Fibroblast of gingiva (primary cell): ENCODE measurements at places on chromosomes 16 and 17.

DNA sequence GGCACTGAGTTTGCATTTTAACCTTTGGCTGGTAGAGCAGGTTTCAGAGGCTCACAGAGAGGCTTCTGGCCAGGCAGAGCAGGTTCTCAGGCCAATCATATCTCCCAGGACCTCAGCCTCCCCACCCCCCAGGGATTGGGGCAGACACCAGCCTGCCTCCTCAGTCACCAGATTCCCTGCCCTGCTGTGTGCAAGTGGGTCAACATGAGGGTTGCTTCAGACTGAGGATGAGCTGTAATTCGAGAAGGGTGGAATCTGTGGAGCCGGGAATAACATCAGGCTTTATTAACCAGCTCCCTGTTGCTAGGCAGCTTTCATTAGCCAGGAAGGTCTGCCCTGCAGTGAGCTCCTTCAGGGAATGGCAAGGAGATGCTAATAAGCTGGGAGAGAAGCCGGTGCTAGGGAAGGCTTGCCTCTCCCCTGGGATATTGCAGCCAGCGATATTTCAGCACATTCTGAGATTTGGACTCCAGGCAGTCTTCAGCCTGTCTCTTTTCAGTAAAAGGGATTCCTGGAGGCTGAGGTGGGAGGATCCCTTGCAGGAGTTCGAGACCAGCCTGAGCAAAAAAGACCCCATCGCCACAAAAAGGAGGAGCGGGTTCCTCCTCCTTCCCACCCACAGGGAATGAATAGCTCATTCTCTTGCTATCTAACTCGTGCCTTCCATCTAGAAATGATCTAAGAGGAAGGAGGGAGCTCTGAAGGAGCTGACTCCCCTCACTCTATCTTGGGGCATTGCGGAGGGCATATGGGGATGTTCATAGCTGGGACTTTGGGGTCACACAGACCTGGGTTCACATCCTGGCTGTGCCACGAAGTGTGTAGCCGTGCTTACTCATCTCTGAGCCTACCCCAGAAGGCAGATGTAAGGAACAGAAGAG lies 10.7 kb downstream of the SGSM2 start:
- DNase-seq = peak; percentile 89

GRCh38 chr16:20846030-20846429 lies 39.7 kb downstream of the REXO5 start:
- DNase-seq = no peak

DNA sequence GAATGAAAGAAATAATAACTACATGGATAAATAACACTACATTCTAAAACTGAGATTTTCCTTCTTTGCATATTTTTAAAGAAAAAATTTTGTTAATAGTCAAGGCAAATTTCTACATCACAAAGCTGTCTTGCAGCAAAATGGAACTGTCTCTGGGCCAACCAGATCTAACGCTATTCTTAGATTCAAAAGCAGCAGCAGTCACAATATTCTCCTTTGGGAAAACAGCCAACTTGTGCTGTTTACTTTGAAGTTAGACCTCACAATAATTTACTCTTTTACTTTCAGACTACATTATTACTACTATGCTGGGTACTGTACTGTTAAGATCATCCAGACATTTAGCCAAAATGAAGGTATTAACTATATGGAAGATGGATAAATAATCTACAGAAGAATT lies 189.1 kb downstream of the CEP112 start:
- no peak for DNase-seq

GRCh38 chr16:6279286-6279685 lies 1053.4 kb upstream of the RBFOX1 start:
- no peak for DNase-seq

- DNase-seq = no peak
These were observed 34.0 kb downstream of the OR1D5 start for GRCh38 chr17:3029213-3029913.

- no peak for DNase-seq
These were observed 3.1 kb upstream of the C17orf58 start for GRCh38 chr17:67999291-67999911.

DNA sequence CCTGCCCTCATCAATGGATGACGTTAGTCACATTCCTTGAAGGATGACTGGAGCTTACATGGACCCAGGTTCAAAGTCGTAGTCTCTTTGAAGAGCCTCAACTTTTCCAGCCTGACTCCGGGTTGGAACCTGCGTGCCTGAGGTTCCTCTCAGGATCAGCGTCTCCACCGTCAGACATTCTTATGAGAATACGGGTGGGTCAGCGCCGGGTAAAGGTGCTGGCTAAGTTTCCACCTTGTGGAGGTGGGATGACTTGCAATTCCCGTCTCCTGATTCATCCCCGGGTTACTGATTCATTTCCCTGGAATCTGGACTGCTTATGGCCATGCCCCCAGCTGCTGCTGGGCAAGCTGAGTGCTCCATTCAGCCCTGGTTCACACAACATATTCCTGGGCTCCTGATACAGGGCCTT lies 38.9 kb upstream of the CMIP start:
- peak; percentile 59 for DNase-seq

DNA sequence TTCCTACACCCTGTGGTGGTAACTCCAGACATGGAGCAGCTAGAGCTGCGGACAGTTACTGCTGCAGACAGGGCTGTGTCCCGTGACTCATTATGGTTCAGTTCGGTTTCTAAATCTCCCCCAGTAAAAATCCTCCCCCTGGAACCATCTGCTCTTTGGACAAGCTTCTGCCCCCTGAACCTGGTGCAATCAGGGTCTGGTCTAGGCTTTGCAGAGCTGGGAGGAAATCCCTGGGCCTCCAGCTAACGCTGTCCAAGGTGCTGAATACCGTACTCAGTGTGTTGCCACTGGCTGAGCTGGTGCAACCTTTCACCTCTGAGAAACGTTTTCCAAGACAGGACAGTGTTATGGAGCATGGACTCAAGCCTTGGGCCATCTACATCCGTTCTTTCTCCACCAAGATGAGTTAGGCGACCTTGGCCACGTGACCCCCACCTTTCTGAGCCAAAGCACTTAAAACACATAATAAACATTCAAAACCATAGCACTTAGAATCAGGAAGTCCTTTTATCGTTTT lies 142.0 kb downstream of the CPPED1 start:
- no peak for DNase-seq

GRCh38 chr16:66446737-66447136 lies 19.6 kb downstream of the BEAN1 start:
- DNase-seq = no peak

DNA sequence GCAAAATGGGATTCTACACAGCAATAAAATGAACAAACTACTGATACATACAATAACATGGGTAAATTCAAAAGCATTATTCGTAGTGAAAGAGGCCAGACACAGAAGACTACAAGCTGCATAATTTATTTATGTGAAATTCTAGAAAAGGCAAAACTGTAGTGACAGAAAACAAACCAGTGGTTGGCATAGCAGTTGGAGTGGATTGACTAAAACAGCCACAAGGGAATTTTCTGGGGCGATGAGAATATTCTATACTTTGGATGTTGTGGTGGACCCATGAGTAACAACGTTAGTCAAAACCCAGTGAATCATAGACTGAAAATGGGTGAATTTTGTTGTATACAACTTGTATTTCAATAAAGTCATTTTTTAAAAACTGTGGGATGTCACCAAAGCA lies 63.2 kb upstream of the RPL38 start:
- DNase-seq = no peak
